ENCODE measurements at places on chromosomes 11 and 22.
A peak's percentile ranks its signal among the peaks of the same experiment; 100 is the strongest.

DNA sequence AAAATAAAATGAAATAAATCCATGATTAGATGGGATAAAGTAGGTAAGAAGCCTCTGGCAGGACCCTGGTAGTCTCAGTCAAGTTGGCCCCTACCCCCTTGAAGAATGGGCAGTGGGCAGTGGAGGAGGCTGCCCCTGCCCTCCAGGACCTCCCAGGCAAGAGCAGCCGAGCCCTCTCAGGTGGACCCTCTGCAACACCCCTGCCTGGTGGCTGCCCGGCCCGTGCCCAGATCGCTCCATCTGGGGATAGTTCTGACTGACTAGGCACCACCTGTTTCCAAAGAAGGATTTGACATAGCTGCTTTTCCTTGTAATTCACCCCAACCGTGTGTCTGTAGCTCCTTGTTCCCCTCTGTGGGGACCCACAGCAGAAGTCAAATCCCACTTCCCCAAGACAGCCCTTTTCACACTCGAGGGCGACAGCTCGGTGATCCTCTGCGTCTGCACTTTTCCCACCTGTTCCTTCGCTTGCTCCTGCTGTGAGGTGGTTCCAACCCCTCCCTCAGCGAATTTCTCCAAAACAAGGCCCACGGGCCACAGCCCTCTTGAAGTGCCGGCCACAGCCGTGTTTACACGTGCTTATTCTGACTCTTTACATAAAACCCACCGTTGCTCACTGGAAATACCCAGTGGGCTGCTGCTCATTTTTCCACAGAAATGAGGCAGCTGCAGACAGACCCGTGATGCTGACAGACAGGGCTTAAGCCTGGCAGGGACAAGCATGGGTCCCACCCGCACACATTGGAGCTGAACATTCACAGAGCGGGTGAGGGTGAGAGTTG is 5.5 kb upstream of the TMPRSS13 start:
- DNase-seq, result no peak

DNA sequence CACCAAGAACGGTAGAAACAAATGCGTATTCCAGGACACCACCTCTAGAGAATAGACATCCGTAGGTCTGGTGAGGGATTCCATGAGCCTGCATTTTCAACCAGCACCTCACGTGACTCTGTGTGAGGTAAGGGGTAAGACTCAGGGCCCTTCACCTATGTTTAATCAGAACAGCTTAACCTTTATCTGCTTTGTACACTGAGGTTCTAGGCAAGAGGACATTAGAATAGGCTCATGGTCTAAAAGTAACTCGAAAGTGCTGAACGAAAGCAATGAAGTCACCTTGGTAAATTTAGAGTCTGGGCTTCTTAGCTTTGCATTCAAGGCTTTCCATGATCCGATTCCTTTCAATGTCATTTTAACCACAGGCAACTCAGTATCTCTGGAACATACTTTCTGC is 270.5 kb upstream of the CADM1 start:
- DNase-seq, result no peak

GRCh38 chr22:45310977-45311531 is 1.3 kb downstream of the FAM118A start:
- peak; percentile 21 for DNase-seq

DNA sequence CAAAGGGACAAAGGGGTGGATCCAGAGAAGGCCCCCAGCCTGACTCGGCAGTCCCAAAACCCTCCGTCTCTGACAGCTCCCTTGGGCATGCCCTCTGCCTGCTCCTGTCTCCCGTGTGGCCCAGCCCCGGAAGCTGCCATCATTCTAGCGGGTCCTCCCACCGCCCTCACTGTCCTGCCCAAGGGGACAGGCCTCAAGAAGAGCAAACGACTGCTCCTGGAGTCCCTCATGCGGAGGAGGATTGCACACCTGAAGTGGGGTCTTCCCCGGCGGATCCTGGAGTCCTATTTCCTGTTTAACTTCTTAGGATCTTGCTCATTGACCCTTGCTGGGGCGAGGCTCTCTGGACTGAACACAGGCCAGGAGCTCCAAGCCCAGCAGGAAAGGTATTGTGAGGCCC is 2.6 kb upstream of the MEI1 start:
- no peak for DNase-seq

DNA sequence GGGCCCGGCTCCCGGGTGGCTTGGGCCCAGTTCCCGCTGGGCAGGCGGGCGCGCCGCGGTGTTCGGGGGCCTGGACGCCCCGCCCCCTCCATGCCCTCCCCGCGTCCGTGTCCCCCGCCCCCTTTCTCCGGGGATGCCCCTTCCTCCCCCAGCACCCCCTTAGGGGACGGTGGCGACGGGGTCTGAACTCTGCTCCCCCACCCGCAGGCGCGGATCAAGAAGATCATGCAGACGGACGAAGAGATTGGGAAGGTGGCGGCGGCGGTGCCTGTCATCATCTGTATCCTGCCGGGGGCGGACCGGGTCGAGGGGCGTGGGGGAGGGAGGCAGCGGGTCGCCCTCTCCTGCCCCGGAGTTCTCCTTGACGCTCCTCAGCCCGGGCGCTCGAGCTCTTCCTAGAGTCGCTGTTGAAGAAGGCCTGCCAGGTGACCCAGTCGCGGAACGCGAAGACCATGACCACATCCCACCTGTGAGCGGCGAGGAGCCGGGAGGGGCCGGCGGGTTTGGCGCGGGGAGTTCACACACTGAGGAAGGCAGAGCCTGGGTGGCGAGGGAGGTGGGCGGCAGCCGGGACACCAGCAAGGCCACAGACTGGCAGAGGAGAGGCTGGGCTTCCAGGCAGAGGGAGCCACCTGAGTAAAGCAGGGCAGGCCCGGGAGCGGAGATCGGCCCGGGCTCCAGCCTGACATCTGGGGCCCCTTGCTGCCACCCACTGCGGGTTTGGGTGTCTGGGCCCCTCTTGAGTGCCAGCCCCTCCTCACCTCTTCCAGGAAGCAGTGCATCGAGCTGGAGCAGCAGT is 546 bp downstream of the DRAP1 start:
- no peak for DNase-seq

DNA sequence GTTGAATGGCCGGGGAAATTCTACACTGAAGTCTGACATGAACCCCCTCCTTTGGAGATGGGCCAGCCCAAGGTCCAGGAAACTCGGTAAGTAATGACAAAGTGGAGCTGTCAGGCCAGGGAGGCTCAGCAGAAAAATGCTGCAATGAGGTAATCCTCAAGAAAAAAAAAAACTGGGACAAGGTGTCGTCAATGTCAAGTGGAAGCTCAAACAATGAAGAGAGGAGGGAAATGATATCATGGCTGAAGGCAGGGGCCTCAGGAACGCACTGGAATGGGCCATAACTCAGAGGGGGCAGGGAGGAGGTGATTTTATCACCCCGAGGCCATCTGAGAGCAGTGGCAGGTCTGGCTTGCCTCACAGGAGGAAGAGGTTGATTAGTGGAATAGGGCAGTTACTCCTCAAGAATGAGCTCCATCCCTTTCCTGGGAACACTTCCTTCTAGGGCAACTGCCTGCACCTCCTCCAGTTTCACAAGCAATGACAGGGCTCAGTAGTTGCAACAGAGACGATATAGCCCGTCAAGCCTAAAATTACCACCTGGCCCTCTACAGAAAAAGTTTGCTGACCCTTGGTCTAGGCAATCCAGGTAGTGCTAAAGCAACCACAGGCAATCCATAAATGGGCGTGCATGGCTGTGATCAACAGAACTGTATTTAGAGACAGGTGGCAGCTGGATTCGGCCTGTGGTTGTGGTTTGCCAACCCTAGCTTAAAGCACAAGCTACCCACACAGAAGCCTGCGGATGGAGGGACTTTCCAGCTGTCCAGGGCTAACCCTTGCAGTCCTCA is 65.2 kb downstream of the FBXO7 start:
- DNase-seq, result no peak

DNA sequence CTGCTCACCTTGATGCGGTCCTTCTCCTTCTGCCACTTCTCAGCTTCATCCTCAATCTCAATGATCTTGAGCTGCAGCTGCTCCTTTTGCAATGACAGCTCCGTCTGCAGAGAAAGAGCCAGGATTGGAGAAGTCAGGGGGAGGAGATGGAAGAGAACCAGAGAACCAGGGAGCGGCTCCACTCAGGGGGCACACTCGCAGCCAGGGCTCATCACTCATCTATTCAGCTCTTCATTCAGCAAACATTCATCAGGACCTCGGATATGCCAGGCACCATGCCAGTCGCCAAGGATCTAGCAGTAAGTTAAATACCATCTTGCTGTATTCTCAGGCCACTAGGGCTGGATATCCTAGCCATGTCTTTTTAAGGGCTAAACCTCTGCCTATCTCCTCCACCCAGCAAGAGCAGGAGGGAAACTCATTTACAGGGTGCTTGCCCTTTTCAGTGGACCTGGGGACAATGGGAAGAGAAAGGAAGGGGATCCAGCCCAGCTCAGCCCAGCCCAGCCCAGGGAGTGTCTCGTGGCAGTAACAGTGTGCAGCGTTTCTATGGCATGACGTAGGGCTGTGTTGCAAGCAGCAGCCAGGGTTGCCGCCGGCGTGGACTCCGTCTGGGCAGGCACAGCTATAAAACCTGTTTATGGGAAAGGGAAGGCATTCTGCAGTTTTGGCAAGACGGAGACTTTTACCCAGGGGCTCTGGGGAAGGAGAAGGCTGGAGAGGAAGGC is 9.4 kb downstream of the TRIM29 start:
- DNase-seq, result no peak

DNA sequence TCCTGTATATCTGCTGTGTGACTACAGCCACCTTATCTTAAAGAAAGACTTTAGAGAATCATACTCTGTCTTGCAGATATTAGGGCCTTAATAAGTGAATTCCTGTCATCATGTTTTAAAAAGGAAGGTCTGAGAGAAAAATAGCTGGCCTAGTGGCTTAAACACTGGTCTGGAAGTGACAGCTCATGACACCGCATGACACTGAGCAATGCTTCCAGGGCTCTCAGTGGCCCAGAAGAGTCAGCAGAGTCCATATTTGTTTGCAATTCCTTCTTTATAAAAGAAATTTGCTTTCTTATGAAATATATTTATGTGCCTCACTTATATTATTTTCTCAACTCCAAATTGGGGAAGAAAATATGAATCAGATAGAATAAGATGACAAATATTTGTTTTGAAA is 33.0 kb downstream of the MMP20 start:
- no peak for DNase-seq

GRCh38 chr11:133746663-133747306 is 98.5 kb downstream of the SPATA19 start:
- DNase-seq, result no peak

- no peak for DNase-seq
Measured at GRCh38 chr11:127252321-127252720, 251.8 kb upstream of the KIRREL3 start.

DNA sequence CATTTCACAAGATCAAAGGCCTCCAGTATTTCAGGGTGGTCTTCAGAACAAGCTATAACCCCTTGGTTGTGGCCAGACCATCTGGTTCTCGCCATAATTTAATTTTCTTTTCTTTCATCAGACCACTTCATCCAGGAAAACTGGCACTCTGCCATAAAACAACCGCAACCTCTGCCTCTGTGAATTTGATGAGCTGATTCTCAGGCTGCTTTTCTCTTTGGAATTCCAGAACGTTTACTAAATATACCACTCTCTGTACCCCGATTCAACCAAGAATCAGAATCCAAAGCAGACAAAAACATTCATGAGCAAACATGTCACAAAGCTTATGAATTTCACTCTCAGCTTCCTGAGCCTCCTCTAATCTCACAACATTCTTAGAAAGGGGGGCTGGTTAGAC is 331.8 kb upstream of the SYN3 start:
- DNase-seq, result no peak

DNA sequence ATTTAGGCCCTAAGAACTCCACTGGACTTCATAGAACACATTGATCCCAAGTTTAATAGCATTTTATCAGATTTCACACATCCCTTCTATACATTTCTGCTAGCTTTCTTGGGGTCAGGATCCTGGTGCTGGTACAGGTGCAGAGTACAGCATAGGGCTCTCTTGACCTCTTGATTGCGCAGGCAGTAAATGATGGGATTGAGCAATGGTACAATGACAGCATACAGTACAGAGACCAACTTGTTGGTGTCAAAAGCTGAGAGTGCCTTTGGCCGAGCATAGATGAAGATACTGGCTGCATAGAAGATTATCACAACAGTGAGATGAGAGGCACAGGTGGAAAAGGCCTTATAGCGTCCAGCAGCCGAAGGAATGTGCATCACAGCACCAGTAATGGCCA is 4.8 kb downstream of the OR6A2 start:
- no peak for DNase-seq

DNA sequence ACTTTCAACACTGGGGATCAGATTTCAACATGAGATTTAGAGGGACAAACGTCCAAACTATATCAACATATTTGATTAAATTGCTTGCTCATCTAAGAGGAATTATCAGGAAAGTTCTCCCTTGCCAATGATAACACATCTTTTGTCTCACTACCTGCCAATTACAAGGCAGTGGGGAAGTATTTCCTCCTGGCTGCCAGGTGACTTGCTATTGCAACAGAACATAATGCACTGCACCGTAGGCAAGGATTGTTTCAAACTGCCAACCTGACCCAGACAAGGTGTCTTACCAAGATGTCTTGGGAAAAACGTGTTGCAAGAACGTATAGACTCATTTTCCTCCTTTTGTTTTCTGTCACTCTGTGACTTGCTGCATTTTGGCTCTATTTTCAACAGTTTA is 711.6 kb downstream of the METTL15 start:
- no peak for DNase-seq

GRCh38 chr11:134482865-134483264 is 70.8 kb upstream of the B3GAT1 start:
- DNase-seq, result no peak

DNA sequence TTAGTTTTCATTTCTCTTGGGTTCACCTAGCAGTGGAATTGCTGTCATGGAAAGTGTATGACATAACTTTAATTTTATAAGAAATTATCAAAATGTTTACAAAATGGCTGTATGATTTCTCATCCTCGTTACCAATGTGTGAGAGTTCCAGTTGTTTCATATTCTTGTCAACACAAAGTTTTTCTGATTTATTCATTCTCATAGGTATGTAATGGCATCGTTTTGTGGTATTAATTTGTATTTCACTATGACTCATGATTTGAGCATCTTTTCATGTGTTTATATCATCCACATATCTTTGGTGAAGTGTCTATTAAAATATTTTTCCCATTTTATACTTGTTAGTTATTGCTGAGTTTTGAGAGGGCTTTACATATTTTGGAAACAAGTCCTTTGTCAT is 5.5 kb downstream of the FAM111B start:
- no peak for DNase-seq

DNA sequence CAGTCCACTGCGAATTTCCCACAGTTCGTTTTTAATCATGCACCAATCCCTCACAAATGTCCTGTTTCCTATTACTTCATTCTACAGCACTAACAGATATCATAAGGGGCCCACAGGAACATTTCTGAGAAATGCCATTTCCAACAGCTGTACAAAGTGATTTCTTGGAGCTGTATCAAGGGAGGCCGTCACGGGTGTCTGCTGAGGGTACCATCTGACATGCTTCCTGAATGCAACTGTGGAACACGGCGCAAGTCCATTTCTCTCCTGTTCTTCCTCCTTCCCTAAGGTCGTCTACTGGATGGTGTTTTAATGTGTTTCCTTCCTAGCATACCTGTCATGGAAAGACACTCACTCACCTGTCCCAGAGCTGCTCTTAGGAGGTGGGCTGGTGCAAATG is 320.7 kb downstream of the LARGE1 start:
- DNase-seq, result no peak

- DNase-seq, result no peak
Measured at GRCh38 chr22:47748271-47748670, 985.8 kb downstream of the TBC1D22A start.

GRCh38 chr11:134417871-134418840 is 6.1 kb upstream of the B3GAT1 start:
- DNase-seq, result no peak
